ENCODE measurements at places on chromosomes 6 and 20.
A peak's percentile ranks its signal among the peaks of the same experiment; 100 is the strongest.

DNA sequence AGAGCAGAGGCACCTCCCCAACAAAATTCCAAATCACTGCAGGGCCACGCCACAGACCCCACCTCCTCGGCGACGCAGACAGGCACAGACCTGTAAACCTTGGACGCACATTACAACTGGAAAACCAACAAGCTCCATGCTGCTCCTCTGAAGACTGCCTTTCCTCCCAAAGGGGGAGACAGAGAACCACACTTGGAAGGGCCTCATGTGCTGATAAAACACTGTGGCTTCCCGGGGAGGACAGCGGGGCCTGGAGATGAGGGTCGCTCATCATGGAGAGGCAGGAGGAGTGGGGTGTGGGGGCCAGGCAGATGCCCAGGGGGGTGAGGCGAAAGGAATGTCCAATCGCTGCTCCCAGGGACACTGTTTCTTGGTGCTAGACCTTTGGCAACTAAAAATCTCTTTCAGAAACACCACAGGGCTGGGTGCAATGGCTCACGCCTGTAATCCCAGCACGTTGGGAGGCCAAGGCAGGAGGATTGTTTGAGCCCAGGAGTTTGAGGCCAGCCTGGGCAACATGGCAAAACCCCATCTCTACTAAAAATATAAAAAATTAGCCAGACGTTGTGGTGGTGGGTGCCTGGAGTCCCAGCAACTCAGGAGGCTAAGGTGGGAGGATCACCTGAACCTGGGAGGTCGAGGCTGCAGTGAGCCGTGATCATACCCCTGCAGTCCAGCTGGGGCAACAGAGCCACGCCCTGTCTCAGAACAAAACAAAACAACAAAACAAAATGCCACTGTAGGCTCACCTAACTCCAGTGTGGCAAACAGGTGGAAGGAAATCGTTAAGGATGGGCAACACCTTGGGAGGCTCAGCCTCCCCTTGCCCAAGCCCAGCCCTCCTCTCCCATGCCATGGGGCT lies 53.8 kb downstream of the ABHD12 start:
- peak; percentile 26 for DNase-seq

GRCh38 chr20:33211817-33212424 lies 5.2 kb upstream of the BPIFA3 start:
- peak; percentile 19 for DNase-seq

DNA sequence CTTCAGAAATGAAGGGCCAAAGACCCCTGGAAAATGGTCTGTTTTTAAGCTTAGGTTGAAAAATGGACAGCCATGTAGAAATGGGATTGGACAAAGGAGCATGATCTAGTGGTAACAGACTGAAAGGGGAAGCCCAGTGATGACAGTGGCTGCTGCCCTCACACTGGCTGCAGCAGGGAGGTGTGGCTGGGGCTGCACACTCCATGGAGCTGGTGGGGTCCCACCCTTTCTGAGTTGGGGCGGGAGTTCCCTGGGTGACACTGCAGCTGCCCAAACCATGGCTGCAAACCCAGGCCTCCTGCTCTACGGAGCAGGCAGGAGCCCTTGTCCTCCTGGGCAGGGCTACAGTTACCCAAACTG lies 8.5 kb upstream of the PACSIN1 start:
- no peak for DNase-seq

- DNase-seq = peak; percentile 50
Measured at GRCh38 chr20:17969278-17969883, 563 bp downstream of the MGME1 start.

GRCh38 chr6:100132005-100132404 lies 138.0 kb upstream of the MCHR2 start:
- DNase-seq = no peak

- no peak for DNase-seq
Measured at GRCh38 chr20:991850-992249, 10.3 kb downstream of the RSPO4 start.

DNA sequence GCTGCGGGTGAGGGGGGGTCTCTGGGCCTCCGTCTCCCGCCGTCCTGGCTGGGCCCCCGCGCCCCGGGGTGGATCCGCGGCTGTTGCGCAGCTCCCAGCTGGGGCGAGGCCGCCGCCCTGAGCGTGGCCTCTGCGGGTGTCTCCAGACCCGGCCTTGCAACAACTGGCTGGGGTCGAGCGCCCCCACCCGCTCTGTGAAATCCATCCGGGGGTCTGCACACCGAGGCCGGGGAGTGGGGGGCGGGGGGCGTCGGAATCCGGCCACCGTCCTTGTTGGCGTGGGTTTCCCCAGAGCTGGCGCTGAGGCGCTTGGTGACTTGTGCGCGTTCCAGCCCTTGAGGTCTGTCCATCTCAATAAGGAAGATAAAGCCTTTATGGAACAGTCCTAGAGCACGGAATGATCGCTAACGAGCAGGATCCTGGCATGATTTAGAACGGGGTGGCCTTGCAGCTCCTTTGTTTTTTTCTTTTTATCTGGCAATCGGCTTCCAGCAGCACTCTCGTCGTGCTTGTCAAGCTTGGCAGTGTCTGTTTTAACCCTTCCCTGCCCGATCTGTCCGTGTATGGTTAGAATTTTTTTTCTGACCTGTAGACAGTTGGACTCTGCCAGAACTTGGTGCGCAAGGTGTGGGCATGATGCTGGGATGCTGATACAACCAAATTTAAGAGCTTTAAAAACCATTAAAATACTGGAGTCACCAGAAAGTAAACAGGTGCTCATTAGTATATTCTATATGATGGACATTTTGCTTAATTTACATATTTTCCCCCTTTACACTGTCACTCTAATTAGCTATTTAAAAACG lies 675 bp downstream of the DSTN start:
- DNase-seq = peak; percentile 46

DNA sequence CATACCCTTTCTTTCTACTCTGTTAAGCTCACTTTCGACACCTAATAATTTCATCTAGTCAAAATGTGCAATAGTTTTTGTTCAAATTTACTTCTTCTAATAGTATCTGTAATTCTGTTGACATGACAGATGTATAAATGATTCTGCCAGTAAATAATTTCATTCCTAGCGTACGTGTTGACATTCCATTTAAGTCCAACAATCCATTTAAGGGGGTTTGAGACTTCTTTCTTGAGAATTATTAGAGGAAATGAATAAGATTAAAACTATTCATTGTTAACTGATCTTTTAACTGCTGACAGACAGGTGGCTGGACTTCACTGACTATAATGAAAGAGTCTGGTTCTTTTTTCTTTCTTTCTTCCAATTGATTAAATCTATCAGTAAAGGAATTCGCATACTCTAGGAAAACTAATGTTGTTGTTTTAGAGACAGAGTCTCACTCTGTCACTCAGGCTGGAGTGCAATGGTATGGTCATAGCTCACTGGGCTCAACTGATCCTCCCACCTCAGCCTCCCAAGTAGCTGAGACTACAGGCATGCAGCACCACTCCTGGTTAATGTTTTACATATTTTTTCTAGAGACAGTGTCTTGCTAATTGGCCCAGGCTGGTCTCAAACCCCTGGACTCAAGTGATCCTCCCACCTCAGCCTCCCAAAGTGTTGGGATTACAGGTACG lies 55.9 kb downstream of the MAP3K5 start:
- DNase-seq = no peak

GRCh38 chr6:33958526-33959328 lies 154.9 kb upstream of the MLN start:
- peak; percentile 6 for DNase-seq

DNA sequence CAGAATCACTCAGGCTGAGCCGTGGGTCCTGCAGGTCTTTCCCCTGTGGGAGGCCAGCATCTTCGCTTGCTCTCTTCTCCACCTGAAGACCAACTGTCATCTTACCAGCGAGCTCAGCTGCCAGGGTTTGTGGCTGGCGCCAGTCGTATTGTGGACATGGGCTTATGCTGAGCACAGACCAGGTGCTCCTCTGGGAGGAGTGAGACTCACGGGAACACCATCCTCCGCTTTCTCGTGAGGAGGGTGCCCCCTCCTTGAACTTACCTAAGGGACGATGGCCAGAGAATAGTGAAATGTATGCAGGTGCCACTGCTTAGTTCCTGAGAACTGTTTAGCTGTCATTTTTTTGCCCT lies 17.1 kb downstream of the WRNIP1 start:
- no peak for DNase-seq

GRCh38 chr6:129130106-129130505 lies 247.2 kb downstream of the LAMA2 start:
- DNase-seq = no peak

All from fibroblast of skin of scalp (primary cell).